ENCODE measurements at places on chromosomes 1 and 21. TPM values are rescaled to one million over a fixed set of nuclear protein-coding genes. Genes with fewer than 3 reads are reported as not detected.

Gene HHAT
- total RNA-seq, result 4.5 TPM

Gene OR6N1
- total RNA-seq, result not detected

Gene B3GALT5
- 0.57 TPM for total RNA-seq

Gene GBP5
- 3.4 TPM for total RNA-seq

Gene TBX19
- total RNA-seq, result 0.57 TPM

Gene CYYR1
- under 0.01 TPM for total RNA-seq

Gene HES4
- 30.1 TPM for total RNA-seq

Gene SPRR2E
- not detected for total RNA-seq

Gene FCRL6
- not detected for total RNA-seq

Gene CD1E
- total RNA-seq, result not detected

Gene CNTN2
- not detected for total RNA-seq
